Posterior cingulate gyrus (tissue), 11 donors: ENCODE measurements at places on chromosomes 7 and 10.

DNA sequence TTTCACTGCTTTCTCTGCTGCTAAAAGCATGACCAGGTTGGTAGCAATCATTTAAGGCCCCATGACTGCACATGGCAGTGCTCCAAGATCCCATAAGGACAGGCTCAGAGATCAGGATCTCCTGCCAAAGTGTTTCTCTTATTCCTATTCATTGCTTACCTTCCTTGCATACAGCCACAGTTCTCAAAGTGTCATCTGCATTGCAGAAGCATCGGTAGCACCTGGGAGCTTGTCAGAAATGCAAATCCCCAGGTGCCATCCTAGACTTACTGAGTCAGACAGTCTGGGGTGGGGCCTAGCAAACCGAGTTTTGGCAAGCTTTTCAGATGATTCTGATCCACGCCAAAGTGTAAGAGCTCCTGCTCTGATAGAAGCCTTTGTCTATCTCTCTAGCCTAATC, 489.0 kb upstream of the AUTS2 start:
- no peak for DNase-seq

GRCh38 chr7:111014079-111014478, 76.8 kb upstream of the LRRN3 start:
- no peak for DNase-seq

DNA sequence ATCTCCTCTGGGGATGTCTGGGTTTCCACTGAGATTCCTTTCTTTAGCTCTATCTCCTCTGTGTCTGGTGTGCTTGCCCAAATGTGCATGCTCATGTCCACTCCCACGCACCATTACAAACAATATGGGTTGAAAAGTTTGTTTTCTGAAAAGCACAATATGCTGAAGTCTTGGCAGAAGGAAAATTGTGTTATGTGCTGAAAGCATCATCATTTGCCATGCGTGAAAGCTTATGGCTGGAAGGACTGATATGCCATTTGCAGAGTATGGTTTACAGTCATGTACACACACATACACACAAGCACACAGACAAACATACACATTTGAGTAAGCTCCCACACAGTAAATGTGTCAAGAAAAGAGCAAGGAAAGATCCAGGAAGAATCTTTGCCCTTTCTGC, 231.6 kb downstream of the SORCS3 start:
- no peak for DNase-seq

DNA sequence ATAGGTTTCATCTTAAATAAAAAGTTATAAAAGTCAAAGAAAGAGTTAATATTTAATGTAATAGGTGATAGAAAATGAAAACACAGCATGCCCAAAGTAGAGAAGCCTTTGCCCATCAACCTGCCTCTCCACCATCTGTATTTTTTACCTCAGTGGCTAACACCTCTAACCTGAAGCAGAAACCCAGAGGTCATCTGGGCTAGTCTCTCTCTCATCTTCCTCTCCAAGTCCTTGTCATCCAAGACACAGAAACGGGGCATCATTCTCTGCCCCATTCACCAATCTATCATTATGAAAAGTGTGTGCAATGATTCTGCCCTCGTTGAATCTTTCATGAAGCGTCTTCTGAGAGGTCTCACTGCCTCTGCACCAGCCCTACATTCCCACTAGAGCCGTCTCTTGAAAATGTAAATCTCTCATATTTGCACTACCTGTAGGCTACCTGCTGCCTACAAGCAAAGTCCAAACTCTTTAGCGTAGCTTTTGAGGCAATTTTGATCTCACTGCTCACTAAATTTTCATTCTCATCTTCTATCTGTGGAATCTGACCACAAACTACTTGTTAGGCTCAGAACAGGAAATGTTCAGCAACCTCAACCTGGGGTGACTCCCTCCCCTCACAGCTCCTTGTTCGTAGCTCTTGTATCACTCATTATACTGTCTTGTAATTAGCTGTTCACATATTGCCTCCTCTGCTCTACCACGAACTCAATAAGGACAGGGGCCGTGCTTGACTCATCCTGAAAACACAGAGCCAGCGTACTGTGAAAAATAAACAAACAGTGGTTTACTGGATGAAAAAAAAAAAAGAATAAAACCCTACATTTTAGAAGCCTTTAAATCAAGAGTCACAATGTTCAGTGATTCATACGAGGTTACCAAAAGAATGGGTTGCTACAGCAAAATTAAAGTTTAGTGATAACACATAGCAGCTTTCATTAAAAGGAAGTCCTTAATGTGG, 83.1 kb downstream of the CTNNA3 start:
- DNase-seq = no peak

- DNase-seq = peak; percentile 41
These were observed 27.0 kb upstream of the GLI3 start for GRCh38 chr7:42263971-42264370.

- no peak for DNase-seq
These were observed 107.5 kb upstream of the ARID5B start for GRCh38 chr10:61793760-61794703.

GRCh38 chr7:24871770-24872169, 108.2 kb downstream of the OSBPL3 start:
- DNase-seq = no peak

DNA sequence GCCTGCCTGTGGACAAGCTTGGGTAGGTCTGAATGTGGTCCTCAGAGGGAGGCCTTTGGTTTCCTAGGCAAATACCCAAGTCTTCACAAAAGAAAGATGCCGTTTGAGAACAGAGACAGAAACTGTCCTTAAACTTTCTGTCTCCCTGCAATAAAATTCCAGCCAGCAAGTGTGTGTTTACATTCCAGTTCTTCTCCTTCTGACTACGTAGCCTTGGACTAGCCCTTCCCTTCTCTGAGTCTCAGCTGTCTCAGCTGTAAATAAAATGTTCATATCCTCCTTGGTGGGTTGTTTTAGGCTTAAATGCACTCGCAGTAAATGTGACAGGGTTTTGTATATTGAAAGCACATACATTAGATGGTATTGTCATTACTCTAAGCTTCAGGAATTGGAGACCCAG, 561.2 kb upstream of the MKI67 start:
- DNase-seq = no peak

DNA sequence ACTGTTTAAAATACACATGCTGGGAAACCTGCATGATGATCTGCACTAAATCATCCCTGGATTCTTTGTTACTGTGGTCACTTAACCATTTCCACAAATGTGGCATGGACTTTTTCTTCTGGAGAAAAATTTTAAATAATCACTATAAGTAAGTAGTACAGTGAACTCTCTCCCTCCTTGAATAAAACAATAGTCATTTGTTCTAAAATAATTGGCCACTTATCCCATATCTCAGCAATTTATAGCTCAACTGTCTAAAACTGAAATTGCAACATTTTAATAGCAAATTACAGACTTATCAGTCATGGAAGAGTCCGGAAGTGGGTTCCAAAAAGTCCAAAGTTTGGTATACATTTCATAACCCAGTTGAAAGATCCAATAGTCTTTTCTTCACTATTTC, 90.9 kb downstream of the MTERF1 start:
- DNase-seq = no peak

DNA sequence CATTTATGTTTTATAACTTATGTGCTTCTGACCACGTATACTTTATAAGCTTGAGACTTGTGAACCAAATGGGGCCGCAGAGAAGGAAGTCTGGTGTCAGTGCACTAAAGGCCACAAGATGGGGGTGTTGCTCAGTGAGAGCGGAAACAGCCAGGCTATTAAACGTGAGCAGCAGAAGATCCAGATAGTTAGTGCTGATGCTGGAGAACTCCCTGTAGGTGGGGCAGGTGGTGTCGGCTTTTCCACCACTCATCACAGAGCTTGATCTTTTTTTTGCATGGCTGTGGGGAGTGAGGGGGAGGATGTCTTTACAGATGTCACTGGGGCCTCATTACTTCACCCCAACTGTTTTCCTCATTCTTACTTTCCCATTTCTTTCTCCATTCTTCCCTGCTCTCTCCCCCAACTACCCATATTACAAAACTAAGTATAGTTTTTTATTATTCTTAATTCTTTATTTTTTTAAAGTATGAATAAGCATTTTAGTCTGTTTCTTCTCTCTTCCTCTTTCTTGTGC, 34.7 kb downstream of the ACADSB start:
- DNase-seq = peak; percentile 62

DNA sequence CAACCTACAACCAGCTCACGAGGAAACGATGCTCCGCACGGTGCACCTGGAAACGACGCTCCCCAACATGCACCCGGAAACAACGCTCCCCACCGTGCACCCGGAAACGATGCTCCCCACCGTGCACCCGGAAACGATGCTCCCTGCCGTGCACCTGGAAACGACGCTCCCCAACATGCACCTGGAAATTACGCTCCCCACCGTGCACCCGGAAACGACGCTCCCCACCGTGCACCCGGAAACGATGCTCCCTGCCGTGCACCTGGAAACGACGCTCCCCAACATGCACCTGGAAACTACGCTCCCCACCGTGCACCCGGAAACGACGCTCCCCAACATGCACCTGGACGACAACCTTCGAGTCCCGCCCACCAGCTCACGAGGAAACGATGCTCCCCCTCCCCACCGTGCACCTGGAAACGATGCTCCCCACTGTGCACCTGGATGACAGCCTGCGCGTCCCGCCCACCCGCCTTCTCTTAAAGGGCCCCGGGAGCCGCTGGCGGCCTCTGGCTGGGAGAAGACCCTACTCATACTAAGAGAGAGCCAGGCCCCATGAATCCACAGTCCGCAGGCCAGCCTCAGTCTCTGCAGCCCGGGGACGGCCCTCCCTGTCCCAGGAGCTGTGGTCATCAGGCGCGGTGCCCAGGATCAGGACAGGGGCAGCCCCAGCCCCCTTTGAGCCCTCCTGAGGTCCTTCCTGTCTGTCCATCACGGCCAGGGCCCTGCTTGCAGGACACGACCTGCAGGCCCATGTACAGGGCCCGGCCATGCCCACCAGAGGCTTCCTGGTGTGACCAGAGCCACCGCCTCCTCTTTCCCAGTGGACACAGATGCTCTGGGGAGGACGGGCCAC, 98.3 kb downstream of the PDGFA start:
- no peak for DNase-seq

DNA sequence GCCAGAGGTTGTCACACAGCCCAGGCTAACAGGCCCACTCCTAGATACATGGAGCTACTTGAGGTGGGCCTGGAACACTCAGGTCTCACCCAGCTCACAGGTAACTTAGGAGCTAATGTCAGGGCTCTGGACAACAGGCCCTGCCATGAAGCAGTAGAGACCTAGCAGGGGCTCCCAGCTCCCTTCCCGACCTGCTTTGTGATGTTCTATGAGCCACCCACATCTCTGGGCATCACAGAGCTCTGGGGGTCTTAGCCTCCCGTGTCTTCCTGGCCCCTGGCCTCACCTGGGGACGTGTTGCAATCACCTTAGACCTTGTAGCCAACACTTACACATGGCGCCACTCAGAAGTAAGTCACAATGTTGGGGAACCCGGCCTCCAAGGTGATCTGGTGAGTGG, 12.4 kb downstream of the WDFY4 start:
- DNase-seq = no peak

DNA sequence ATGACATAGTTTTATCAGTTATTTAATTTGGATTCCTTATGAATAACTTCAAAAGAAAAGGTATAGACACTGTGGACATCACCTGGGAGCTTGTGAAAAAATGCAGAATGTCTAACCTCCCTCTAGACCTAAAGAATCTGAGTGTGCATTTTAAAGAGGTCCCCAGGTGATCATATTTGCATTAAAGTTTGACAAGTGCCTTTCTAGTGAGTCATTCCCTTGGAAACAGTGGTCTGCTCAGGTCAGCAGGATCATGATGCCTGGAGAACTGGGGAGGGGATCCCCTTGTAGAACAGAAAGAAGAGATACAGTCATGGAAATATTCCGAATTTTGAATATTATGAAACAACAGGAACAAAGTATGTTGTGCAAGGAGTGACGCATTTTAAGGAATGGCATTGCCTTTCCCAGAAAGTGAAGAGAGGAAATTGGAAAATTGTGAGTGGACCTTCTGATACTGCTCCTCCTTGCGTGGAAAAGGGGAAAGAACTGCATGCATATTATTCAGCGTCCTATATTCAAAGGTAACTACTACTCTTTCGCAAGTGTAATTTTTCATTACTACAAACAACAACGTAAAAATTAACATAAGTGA, 4.6 kb downstream of the STEAP2 start:
- no peak for DNase-seq

GRCh38 chr7:108091461-108091831, 38.7 kb downstream of the LAMB4 start:
- no peak for DNase-seq

DNA sequence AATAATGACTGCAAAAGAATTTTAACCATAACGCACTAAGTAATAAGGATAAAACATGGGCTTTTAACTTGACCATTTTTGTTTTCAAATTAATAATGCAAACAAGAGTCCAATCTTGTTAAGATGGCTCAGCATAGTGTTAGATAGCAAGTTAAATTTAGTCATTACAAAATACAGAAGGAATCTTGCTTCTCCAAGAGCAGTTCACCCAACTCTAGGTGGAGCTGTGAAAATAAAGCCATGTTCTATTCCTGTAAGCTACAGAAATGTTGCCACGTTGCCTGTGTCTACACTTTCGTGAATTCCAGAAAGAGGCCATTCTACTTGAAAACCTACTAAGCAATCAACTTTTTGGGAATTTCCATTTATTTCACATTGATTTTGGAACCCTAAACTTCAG, 191.9 kb downstream of the SFMBT2 start:
- no peak for DNase-seq

- no peak for DNase-seq
These were observed 11.5 kb upstream of the NPFFR1 start for GRCh38 chr10:70295321-70295720.

DNA sequence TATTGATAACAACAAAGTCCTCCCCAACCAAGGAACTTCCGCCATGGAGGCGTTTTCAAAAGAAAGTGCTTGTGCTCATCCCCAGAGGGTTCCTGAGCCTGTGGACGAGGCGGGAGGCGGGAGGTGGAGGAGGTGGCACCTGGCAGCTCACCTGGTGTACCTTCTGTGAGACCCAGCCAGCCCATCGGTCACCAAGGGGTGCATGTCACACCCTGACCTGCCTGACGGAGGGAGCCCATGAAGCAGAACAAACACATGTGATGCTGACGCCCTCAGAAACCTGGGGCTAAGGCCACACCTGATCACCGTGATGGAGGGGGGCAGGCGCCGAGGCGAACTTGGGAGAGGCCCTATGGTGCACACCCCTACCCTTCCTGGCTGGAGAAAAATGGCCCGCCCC, 458.8 kb downstream of the DNAJB6 start:
- DNase-seq = peak; percentile 75

DNA sequence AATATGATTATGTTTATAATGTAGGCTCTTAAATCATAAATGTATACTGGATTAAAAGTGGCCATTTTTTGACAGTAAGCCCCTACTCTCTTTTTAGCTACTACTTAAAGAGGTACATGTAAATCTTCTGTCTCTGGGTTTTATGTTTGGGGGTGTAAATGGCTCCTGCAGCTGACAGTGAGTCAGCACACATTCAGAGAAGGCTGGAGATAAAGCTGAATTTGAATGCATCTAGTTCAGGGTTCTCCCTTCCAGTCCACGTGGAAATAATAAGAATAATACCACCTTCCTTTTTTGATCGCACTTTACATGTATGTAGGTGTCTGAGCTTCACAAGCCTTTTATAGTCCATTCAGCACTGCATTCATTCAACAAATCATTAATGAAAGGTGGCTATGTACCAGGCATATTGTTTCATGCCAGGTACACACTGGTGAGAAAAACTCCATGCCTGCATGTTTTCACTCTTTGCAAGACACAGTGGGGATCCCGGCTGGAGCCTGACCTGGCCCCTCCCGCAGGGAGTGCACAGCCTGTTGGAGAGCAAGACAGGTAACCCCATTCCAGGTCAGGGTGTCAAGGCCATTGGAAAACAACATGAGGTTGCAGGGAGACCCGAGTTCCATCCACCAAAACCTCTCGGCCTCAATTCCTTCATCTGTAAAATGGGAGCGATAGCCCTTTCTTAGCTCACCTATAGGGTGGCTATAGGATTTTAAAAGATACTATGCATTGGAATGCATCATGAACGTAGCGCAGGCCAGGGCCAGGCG, 107.5 kb upstream of the ANLN start:
- no peak for DNase-seq
